ENCODE measurements at places on chromosomes 7 and 10.

- no peak for DNase-seq
These were observed 9.3 kb upstream of the GATAD1 start for GRCh38 chr7:92437956-92438491.

GRCh38 chr10:2989292-2989947, 77.9 kb upstream of the PFKP start:
- DNase-seq, result no peak

GRCh38 chr10:17412323-17412722, 42.1 kb downstream of the ST8SIA6 start:
- no peak for DNase-seq

DNA sequence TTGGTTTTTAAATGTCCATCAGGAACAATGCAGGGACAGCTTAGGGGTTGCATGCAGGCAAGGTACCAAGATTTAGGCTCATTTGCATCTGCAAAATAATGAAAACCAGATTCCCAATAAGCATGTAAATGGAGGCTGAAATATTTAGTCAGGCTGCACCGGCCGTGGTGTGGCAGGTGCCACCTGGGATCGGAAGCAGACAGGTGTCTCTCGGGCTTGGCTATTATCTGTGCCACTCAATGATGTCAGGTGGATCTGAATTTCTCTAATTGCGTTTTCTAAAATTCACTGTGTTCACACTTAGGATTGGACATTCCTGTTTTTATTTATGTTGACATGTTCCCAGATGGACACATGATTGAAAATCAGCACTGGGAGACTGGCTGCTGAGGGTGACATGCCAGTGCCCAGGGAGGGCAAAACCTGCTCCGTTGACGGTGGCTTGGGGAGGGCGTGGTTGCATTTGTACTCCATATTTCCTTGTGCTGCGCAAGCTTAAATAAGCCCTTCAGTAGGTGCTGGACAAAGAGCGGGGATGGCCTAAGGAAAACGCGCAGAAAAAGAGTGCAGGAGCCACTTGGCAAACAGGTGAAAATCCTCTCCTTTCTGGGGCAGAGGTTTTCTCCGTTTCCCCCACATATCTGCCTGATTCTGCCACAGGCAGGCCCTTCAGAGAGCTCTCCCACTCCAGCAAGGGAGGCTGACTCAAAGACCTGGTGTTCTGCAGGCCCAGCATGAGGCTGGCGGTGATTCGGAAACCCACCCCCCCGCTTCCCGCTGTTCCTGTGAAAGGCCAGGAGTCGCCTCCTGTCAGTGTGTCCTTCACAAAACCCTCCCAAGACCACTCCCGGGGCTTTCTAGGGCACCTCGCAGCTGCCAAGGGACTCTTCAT, 142.5 kb downstream of the WDR37 start:
- DNase-seq, result no peak

DNA sequence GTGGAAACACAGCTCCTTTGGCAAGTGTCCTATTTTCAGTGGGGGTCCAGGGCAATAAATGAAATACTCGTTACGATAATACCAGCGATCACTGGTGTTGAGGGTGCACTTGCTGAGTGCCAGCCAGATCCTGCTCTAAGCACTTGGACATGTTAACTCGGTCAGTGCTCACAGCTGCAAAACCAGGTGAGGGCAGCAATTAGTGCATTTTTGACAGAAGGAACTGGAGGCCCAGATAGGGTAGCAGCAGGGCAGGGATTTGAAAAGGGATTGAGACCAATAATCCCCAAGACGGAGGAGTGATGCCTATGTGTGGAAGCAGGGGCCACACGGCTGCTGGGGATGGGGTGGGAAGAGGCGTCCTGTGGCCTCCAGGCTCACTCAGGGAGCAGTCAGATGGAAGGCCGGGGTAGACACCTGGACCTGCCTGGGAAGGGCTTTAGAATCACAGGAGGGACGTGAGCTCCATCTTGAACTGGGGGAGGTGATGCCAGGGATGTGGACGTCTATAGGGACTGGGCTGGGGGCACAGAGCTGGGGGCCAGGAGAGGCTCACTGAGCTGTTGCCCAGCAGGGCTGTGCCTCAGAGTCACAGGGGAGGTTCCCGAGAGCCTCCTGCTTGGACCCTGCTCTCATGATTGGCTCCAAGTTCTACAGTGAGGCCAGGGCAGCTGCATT, 14.3 kb downstream of the PTPRE start:
- DNase-seq, result no peak

DNA sequence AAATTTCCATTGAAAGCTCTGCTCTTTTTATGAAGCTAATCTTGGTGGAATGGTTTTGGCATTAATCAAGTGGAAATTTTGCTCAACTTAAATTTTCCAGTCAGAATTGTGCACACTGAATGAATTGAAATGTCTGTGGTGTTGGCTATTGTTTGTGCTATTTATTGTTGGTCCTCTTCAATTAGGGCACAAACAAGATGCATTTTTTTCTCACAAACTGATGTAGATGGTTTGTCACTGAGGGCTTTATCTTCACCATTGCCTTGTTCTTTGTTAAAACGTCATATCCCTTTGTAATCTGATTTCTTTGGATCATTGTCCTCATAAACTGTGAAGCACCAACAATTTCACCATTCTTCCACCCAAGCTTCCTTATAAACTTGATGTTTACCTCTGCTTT, 152.1 kb upstream of the RHOBTB1 start:
- no peak for DNase-seq

DNA sequence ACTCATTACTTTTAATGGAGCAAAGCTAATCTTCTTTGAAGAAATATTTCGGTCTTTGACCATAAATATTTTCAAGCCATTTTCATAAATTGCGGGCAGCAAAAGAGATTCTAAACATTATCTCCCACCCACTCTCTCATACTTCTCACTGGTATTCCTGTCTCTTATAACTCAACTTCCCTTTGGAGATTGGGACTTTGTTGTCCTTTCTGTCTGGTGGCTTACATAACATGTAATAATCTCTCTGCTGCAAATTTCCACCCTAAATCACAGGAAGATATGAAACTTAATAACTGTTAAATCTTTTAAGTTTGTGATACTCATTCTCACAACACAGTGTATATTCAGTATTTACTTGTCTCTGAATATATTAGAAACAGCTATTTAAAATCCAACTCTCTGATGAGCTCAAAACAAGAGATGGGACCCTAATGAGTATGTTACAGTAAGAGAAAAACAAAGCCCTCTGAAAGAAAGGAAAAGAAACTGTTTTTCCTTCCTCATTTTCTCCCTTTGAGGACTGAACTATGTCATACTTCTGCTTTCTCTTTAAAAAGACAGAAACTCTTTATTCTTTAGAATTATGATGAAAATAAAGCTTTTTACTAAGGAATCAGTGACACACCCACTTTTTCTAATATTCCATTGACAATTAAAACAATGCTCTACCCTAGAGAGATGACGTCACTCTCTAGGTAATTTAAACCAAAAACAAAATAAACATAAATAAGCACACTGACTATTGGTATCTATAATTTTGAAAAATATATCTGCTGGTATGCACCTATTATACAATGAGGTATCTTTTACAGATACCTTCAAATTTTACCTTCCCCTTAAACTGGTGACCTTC, 14.7 kb downstream of the CALCR start:
- DNase-seq, result no peak

DNA sequence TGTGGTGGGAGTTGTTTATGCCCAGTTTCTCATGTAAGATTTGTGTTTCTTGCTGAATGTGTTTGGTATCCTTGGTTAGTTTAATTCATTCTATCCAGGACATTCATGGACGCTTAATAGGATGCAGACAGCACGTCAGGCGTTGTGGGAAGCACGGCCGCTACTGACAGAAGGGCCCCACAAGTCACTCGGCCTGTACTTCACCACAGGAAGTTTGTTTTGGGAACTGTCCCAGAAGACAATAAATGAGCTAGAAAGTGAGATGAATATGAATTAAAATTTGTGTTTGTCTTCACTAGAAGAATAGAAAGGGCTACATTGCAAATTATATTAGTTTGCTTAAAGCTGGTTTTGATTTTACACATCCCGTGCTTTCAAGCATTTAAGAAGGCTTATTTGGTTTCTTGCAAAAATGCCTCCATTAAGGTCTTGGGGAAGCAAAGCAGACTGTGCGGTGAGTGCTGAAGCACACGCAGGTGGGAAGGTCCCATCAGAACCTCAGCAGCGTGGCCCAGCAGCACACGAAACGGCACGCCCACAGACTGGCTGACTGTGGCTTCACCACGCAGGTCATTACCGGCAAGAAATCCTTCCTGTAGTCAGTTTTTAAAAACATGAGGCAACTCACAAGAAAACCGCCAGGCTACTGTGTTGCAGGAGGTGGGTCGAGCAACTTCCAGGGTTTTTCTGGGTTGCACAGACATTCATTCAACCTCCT, 74.1 kb downstream of the VIPR2 start:
- DNase-seq, result no peak

DNA sequence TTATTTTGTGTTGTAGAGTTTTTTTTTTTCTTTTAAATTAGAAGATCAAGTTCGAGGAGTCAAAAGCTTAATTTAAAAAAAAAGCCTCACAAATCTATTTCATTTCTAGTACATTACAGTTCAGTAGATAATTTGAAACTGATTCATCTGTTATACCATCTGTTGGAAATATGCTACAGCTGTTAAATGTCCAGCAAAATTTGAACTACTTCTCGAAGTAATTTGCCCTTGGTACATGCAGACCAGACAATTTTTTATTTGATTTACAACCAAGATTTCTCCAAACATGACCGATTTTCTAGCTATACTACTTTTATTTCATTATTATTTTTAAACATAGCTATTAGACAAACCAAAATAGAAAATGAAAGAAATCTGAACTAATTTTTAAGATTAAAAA, 647.9 kb downstream of the CNTNAP2 start:
- DNase-seq, result no peak

DNA sequence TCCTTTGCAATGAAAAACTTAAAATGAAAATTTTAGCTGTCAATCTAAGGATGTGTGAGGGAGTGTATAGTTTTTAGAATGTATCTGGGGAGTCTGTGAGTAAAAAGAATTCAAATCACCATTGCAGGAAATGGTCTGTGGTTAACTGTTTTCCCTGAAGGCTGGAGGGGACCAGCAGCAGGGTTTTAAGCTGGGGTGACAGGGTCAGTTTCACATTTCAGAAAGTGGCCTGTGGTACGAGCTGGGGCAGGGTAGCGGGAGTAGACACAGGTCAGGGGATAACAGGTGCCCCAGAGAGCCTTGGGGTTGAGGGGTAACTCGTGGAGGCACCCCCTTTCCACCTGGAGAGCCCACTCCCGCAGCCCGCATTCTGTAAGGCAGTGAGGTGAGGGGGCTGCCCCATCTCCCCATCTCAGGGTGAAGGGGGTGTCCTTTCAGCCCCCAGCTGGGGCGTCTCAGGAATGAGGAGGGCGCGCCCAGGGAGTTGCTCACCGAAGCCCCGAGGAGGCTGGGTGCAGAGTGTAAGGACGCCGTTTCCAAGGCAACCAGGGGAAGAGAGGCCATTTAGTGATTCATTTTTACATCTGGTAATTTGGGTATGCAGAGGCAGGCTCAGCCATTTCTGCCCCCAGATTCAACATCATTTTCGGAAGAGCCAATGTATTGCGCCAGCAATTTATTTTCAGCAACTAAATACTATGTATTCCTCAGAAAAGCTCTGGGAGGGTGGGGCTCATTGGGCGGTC, 168.9 kb downstream of the SLIT1 start:
- peak; percentile 14 for DNase-seq

- no peak for DNase-seq
These were observed 70.1 kb downstream of the ZPBP start for GRCh38 chr7:50022991-50023390.

- DNase-seq, result no peak
These were observed 31.5 kb upstream of the PPP2R2D start for GRCh38 chr10:131869344-131869743.

DNA sequence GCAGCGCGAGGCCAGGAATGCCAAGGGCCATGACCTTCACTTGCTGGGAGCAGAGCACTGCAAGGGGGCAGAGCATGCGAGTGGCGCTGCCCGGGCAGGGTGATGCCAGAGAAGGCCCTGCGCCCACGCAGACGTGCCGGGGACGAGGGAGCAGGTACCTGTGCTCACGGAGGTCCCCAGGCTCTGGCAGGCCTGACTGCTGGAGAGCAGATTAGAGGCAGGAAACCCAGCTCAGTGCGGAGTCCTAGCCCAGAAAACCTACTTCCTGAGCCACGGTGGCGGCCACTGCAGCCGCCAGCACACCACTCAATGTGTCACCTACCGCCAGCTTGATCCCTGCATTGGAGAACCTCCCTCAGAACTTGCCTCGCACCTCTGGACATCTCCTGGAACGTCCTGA, 148.4 kb downstream of the MAD1L1 start:
- DNase-seq, result no peak
